ENCODE measurements at places on chromosomes 7 and 10.

- DNase-seq = no peak
These were observed 2.4 kb upstream of the ECHS1 start for GRCh38 chr10:133375357-133376115.

DNA sequence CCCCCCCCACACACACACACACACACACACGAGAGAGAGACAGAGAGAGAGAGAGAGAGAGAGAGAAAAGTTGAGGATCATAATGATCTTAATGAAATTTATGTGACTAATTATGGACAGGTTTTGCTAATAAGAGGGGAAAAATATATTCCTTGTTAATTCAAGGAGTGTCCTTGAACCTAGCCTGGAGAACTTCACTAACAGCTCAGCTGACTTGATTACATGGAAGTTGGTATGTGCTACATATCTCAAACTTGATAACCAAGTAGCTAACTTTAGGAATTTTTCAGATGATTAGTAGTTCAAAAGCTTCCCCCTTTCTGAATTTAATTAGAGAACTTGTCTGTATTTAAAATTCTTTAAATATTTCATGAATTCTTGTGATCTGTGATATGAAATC lies 15.3 kb downstream of the SLF2 start:
- DNase-seq = no peak

DNA sequence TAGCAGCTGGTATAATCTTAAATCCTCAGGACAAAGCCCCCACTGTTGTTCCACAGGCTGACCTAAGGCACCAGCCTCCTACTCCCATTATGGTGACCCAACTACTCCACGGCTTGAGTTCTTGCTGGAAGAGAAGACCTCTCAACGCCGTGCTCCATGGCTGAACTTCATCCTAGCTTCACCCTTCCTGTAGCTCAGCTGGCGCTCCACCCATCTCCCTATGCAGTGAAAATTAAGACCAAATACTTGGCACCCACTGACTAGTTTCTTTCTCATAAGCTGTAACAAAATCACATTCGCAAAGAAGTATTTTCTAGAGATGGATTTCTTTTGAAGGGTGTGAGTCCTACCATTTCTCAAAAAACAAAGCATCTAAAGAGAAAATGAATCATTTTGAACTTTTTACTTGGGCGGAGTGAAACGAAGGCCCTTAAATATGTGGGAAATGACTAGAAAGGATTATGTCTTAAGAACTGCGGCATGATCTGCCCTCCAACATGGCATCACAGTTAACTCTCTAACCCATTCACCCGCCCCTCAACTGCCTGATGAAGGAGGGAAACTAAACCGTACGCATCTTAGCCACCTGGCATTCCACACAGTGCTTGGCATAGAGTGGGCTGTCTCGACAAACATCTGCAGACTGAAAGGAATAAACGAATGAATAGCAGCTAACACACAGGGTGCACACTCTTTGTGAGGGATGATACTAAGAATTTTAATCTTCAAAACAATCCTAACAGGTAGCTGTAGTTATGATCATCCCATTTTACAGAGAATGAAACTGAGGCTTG lies 32.7 kb downstream of the GFRA1 start:
- DNase-seq = no peak

DNA sequence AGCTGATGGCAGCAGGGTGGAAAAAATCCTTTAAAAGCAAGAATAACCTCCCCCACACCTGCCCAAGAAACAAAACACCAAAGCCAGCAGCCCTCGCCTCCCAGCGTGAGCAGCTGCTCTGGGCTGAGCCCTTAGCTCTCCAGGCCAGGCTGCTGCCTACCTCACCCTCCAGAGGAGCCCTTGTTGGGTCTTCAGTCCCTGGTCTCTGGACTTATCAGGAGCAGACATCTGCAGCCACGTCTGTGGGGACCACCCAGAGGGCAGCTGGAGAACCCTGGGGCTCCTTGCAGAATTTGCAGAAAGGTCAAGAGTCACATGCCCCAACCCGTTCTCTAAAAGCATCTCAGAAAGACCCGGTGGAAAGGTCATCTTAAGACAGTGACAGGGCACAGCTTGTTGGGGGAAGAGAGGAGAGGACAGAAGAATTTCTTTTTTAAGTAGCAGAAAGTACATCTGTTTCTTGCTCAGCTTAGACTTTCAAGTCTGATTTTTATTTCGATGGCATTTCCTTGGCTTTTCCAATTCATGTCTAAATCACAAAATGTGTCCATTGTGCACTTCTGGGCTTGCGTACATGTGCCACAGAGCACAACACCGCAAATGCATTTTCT lies 425.7 kb upstream of the NFE2L3 start:
- DNase-seq = no peak

DNA sequence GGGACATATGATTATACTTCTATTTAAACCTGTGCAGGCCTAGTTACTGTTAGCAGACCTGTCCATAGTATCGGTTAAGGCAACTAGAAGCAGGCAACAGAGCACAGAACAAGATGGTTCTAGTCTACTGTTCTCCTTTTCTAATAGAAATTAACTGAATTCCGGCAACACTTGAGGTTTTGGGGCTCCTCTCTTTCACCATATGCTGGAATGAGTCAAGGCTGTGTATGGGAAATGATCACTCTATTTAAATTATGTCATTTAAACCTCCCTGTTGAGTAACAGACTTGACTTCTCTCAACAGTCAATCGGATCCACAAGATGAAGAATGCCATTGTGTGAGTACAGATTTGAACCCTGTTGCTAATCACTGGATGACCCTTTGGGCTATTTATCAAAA lies 6.2 kb upstream of the OTUD1 start:
- no peak for DNase-seq

- no peak for DNase-seq
These were observed 240.0 kb downstream of the REEP3 start for GRCh38 chr10:63761243-63761642.

- no peak for DNase-seq
These were observed 14.6 kb downstream of the LHPP start for GRCh38 chr10:124476043-124476725.

GRCh38 chr7:77321300-77321699 lies 94.8 kb downstream of the GSAP start:
- no peak for DNase-seq

DNA sequence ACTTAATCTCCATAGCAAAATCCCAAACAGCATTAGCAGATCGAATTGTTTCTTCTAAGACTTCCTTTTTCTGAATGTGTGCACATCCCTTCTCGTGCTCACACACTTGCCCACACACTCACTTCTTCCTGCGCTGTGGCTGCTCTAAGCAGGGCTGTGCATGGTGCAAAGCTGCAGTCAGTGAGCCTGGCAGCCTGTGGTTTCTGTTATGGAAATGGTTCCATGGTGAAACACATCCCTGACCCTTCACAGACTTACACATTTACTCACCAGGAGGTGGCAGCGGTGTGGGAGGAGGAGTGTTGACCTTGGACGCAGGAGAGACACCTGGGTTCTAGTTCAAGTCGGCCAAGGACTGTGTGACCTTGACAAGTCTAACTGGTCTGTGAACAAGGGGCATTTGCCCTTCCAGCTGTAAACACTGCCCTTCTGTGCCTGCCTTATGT lies 24.9 kb downstream of the MTURN start:
- DNase-seq = no peak

DNA sequence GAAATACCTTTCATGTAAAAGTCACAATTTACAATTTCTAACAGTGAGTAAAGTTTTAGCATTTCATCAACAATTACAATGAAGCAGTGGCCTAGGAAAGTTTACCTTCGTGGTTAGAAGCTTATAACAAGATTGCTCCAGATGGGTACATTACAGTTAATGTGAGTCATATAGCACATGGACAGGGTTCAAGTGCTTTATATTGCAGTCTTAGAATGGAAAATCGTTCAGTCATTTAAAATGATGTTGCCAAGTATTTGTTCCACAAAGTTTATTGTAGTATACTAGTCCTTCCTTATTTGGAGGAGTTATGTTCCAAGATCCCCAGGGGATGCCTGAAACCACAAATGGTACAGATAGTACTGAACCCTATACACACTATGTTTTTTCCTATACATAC lies 174.6 kb upstream of the TARP start:
- no peak for DNase-seq

- no peak for DNase-seq
These were observed 343.9 kb upstream of the SHH start for GRCh38 chr7:156155988-156156733.

GRCh38 chr7:30912986-30913811 lies 1.5 kb downstream of the AQP1 start:
- no peak for DNase-seq

DNA sequence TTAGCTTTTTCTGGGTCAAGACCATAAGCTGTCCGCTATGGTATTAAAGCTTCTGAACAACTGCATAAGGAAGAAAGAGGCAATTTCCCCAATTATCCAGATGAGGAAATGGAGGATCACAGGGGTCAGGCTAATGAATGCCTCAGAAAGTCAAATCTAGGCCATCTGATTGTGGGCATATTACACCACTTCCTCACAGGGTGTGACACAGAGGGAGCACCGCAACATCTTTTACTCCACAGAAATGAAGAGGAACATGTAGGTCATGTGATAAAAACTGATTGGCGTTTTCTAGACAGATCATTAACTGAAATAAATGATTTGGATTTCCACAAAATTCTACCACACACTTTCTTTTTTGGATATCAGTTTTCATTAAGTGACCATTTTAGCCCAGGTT lies 384.4 kb downstream of the PARD3 start:
- peak; percentile 52 for DNase-seq

DNA sequence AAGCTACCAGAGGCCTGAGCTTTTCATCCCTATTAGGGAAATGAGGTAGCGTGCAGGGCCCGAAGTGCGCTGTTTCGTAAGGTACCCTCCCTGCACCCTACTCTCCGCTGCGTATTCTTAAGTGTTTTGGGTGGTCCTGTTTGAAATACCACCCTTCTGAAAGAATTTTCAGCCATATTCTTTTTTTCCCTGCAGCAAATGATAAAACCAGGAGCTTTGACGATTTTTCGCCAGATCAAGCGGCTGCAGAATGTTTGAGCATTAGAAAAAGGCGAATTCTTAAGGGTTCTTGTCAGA lies 1.2 kb downstream of the RSBN1L start:
- no peak for DNase-seq

DNA sequence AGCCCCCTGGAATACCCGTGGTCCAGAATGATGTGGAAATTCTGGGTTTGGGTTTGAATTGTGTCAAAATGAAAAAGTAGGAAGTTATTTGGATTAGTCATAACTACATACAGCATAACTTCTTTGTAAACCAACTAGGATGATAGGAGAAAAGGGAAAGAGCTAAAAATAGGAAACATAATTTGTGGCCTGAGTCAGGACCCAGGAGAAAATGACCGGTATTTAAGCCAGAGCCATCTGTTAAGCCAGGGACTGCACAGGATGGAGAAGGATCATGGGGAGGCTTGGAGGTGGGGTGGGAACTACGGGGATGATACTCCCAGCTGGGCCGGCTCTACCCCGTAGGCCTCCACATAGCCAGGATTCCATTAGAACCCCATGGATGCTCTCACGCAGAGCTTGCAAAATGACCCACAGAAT lies 98.6 kb downstream of the MYOF start:
- peak; percentile 39 for DNase-seq

GRCh38 chr7:123599766-123600165 lies 1.9 kb upstream of the ASB15 start:
- no peak for DNase-seq

DNA sequence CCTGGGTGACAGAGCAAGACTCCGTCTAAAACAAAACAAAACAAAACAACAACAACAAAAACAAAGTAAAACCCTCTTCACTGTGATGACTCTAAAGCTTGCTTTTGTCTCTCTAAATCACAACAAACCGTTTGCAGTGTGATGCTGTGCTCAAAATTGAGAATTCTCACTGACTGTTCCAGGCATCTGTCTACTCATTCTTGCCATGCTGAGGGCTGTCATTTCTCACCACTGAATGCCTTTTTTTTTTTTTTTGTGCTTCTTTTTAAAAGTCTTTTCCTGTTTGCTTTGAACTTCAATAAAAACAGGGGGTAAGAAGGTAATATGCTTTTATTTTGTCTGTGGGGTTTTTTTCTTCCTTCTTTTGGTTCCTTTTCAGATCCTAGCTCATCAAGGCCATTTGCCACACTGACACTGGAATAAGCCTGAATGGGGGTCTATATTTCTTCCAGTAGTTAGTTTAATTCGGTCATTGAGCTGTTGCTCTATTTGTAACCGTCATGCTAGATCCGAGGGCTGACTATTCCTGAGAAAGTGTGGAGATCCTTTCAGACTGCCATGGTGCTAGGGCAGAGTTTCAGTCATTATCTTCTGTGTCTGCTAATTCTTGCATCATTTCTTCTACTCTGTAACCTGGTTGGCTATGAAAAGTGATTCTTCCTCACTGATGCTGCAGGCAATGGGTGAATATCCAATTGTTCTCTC lies 10.6 kb downstream of the FAS start:
- no peak for DNase-seq

GRCh38 chr7:57400531-57401155 lies 49.3 kb upstream of the ZNF716 start:
- no peak for DNase-seq

DNA sequence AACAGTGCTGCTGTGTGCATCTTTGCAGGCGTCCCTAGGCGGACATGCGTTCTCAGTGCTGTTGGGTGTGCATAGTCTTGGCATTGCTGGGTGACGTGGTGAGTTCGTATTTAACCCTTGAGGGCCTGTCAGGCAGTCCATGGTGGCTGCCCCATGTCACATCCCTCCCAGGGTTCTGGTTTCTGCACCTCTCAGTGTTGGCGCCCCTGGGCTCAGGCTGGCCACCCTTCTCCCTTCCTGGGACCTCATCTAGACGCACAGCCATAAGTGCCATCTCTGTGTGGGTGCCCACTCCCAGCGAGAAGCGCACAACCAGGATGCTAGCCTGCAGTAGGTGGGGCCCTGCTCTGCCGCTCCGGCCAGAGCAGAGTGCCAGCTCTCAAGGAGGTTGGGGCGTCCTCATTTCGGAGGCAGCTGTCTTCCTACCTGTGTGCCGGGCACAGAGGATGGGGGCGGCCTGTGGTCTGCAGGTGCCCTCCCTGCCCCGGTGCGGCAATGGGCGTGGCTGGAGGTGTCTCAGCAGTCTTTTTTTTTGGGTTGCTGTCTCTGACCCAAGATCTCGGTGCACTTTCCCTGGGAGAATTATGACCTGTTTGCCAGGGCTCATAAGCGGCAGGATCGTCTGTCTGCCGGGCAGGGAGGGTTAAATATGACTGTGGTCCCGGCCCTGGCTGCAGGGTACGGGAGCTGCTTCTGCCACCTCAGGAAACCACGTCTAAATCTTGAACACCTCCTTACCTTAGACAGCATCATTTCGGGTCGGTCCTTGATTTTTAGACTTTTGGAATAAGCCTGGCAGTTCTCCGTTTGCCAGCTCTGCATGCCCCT lies 6.5 kb downstream of the INPP5A start:
- DNase-seq = no peak

GRCh38 chr7:130141161-130141883 lies 63.9 kb downstream of the TMEM209 start:
- DNase-seq = peak; percentile 52

DNA sequence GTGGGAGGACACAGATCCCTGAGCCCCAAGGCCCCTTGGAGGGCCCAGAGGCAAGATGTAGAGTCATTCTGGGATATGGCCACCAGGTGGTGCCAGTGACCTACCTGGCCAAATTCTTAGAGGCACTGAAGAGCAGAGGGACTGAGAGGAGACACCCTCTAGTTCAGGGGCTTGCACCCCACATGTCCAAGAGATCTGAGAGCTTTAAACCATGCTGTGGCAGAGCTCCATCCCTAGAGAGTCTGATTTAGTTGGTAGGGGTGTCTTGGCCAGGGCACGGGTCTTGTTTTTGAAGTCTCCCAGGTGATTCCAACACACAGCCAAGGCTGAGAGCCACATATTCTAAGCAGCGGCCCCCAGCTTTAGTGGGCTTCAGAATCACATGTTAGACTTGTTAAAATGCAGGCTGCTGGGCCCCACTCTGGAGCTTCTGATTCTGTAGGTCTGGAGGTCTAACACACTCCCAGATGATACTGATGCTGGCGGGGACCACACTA lies 52.5 kb downstream of the PRF1 start:
- peak; percentile 18 for DNase-seq

Measured in dermis microvascular lymphatic vessel endothelial cell (primary cell).